IgD-negative memory B cell (primary cell): ENCODE measurements at places on chromosomes 11 and 22. TPM values are rescaled to one million over a fixed set of nuclear protein-coding genes. Genes with fewer than 3 reads are reported as not detected.

UBE2L3 gene
- 106 TPM for polyA plus RNA-seq

ADM2 gene
- polyA plus RNA-seq: 1.5 TPM

HPX gene
- 0.46 TPM for polyA plus RNA-seq

WNT7B gene
- not detected for polyA plus RNA-seq

C22orf15 gene
- polyA plus RNA-seq: not detected

SLC22A6 gene
- not detected for polyA plus RNA-seq

OR52I1 gene
- polyA plus RNA-seq: not detected

SORL1 gene
- 25.8 TPM for polyA plus RNA-seq

PYGM gene
- polyA plus RNA-seq: 2.0 TPM

VSIG10L2 gene
- not detected for polyA plus RNA-seq

OR5M3 gene
- not detected for polyA plus RNA-seq

MFRP gene
- not detected for polyA plus RNA-seq

GLYATL2 gene
- polyA plus RNA-seq: not detected

OR10A4 gene
- not detected for polyA plus RNA-seq

DDX6 gene
- polyA plus RNA-seq: 81.9 TPM

RIMBP3B gene
- polyA plus RNA-seq: 0.16 TPM

PAK1 gene
- polyA plus RNA-seq: 15.0 TPM

TMEM151A gene
- not detected for polyA plus RNA-seq

SAA4 gene
- polyA plus RNA-seq: not detected

TRIM29 gene
- polyA plus RNA-seq: not detected

NCAPH2 gene
- 39.4 TPM for polyA plus RNA-seq

ACRV1 gene
- not detected for polyA plus RNA-seq

TEX54 gene
- polyA plus RNA-seq: not detected

BAIAP2L2 gene
- not detected for polyA plus RNA-seq

CAVIN3 gene
- not detected for polyA plus RNA-seq

FOSL1 gene
- polyA plus RNA-seq: 0.79 TPM

UPK2 gene
- polyA plus RNA-seq: not detected

HBB gene
- polyA plus RNA-seq: 60.1 TPM

TSPAN18 gene
- 2.1 TPM for polyA plus RNA-seq

MMP10 gene
- not detected for polyA plus RNA-seq

SOX6 gene
- not detected for polyA plus RNA-seq

UBQLNL gene
- not detected for polyA plus RNA-seq

CEND1 gene
- polyA plus RNA-seq: 0.99 TPM

FXYD2 gene
- not detected for polyA plus RNA-seq

POU2AF3 gene
- polyA plus RNA-seq: 0.18 TPM

ARHGAP20 gene
- 0.51 TPM for polyA plus RNA-seq

OVCH2 gene
- polyA plus RNA-seq: not detected

OR2D2 gene
- not detected for polyA plus RNA-seq

NRIP3 gene
- polyA plus RNA-seq: not detected

AQP11 gene
- polyA plus RNA-seq: 0.48 TPM

LMO2 gene
- 11.4 TPM for polyA plus RNA-seq

LRP4 gene
- polyA plus RNA-seq: not detected

OR51M1 gene
- polyA plus RNA-seq: not detected

ZBED4 gene
- 5.0 TPM for polyA plus RNA-seq

SCGB1A1 gene
- not detected for polyA plus RNA-seq

BLID gene
- not detected for polyA plus RNA-seq

SMIM35 gene
- polyA plus RNA-seq: 0.38 TPM
